ENCODE measurements at places on chromosomes 7 and 10. TPM values are rescaled to one million over a fixed set of nuclear protein-coding genes. Genes with fewer than 3 reads are reported as not detected.
A peak's percentile ranks its signal among the peaks of the same experiment; 100 is the strongest.

The CPN1 gene
- not detected for total RNA-seq

The TMEM270 gene
- total RNA-seq = not detected

- no peak for DNase-seq
Measured at GRCh38 chr10:113980408-113981087, 63.1 kb upstream of the ADRB1 start.

DNA sequence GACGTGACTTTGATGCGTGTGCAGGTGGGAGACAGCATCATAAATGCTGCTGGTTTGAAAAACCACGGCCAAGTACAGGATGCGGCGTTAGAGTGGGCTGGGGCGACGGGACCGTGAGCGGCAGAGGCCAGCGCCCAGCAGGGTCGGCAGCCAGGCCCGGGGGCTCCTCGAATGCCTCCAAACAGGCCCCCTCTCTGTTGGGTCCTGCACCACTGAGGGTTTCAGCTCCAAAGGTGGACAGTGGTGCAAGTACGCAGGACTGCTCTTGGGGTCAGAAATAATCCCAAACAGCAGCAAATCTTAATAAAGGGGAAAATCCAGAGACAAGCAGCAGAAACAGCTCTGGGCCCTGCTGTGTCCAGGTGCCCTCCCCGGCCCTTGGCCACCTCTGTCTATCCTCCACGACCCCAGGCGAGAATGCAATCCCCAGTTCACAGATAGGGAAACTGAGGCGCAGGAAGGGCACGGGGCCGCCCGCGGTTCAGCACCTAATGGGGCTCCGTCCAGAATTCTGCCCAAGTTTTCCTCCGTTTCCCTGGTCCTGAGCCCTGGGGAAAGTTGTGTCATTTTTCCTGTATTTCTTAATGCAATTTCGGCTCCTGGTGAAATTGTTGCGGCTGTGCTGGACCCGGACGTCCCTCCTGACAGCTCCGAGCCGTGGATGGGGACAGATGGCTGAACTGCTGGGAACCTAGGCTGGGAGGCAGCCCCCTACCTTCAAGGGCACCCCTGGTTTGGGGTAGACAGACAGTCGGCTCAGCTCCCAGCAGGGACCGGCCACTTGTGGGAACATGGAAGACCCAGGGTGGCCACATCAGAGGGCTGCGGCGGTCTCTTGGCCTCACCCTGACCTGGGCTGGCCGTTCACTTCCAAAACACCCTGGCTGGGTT is 97.4 kb downstream of the FOXL3 start:
- no peak for DNase-seq

GRCh38 chr7:138981332-138982203 is at the start of gene KIAA1549:
KIAA1549 (minus strand) TSS chr7:138981389; CDS start chr7:138981269, 120 bp downstream.
- peak; percentile 59 for DNase-seq

- DNase-seq = no peak
Measured at GRCh38 chr10:89845541-89846280, 144.3 kb downstream of the KIF20B start.

DNA sequence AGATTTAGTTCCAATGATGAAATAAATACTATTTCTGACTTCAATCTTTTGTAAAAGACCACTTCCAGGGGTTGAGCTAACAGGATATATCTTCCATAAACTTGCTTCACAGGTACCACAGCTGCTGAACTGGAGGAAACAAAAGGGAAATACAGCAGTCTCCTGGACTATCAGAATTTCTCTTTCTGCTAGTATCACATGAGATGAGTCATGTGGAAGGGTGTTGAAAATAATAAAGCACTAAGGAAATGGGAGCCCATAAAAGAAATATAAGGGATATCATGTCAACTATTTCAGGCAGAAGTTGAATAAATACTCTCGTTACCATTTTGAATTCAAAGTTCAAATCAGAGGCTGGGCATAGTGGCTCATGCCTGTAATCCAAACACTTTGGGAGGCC is 250.3 kb upstream of the NFE2L3 start:
- DNase-seq = no peak

- no peak for DNase-seq
Measured at GRCh38 chr7:84455788-84456187, 261.2 kb upstream of the SEMA3A start.

The UTF1 gene
- not detected for total RNA-seq

- no peak for DNase-seq
Measured at GRCh38 chr10:119520283-119520682, 22.2 kb downstream of the RGS10 start.

DNA sequence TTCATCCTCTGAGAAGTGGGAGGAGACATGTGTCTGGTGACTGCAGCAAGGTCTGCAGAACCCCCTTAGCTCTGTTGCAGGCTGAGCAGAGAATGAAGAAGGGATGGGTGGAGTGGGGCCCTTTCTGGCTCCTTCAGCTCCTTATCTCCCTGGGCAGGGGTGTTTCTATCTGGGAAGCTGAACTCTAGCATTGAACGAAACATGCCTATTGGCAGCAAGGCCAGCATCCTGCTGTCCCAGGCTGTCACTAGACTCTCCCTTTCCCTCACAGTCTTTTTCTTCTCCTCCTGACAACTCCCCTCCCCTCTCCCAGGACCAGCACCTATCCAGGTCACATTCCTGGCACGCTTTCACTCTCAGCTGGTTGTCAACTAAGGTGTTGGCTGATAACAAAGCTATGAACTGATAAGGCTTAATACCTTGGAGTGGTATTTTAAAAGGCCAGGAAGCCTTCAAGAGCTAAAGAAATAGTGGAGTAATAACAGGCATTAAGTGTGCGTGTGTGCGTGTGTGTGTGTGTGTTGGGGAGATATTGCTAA is 128.8 kb upstream of the FZD8 start:
- DNase-seq = no peak

The PHKG1 gene
- 0.22 TPM for total RNA-seq

- peak; percentile 51 for DNase-seq
Measured at GRCh38 chr10:62527019-62527827, 153.1 kb downstream of the ZNF365 start.

GRCh38 chr7:42285383-42285824 is 48.4 kb upstream of the GLI3 start:
- DNase-seq = no peak

The DPCD gene
- 15.7 TPM for total RNA-seq

All from Karpas-422 (cell line).